ENCODE measurements at places on chromosomes 12 and 14.

DNA sequence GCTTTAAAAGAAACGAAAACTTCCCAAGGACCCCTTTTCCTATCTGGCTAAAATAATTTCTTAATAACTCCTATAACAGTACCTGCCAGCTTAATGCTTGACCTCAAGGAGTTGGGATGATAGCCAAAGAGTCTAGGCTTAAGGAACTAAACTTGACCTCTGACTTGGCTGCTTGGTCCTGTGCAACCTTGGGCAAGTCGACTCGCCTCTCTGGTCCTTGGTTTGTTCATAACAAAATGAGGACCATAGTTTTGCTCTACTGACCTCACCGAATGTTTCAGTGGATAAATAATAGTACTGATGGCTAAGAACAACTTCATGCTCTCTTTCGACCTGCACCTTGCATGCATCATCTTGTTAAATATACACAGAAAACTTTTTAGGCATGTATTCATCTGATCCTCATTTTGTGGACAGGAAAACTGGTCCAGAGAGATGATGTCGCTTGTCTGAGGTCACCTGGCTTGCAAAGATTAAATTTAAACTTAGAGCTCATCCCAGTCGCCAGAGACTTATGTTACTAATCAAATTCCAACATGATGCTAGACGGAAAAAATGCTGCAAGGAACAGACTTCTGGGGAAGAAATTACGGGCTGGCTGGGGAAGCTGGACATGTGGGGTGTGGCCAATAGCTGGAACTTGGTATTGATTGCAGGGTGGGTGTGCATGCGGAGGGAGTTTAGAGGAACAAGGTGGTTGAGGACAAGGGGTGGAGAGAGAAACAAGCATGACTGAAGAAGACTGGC is 38.0 kb upstream of the WSCD2 start:
- no peak for DNase-seq

DNA sequence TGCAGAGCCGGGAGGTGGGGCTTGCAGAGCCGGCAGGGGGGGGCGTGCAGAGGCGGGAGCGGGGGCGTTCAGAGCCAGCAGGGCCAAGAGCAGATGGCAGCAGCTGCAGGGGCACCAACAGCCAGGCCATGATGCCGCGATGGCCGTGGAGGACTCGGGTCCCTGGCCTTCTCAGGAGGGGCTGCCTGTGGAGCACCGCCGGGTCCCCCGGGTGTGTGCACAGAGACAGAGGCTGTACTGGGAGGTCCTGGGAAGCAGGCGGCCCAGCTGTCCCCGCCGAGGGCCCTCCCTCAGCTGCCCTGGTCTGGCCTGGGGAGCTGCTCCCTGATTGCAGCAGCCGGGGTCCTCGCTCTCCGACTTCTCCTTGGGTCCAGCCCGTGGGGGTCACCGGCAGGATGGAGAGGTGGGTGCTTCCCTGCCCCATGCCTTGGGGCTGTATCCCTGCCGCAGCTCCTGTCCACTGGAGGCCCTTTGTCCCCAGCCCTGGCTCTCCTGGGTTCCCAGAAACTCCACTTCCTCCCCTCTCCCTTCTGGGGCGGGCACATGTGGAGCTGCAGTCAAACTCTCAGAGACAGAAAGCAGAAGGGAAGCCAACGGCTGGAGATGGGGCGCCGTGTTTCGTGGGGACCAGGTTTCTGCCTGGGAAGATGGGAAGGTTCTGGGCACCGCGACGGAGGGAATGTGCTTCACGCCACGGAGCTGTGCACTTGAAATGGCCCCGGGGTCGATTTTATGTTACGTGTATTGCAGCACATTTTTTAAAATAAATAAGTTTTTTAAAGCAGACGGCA is 75.8 kb upstream of the GALNT9 start:
- no peak for DNase-seq

GRCh38 chr12:94699801-94700200 is 49.4 kb upstream of the TMCC3 start:
- no peak for DNase-seq

- DNase-seq: no peak
Observed at GRCh38 chr12:122204167-122205052, 901 bp downstream of the B3GNT4 start.

GRCh38 chr12:43425361-43425760 is 126.6 kb downstream of the ADAMTS20 start:
- DNase-seq: no peak

DNA sequence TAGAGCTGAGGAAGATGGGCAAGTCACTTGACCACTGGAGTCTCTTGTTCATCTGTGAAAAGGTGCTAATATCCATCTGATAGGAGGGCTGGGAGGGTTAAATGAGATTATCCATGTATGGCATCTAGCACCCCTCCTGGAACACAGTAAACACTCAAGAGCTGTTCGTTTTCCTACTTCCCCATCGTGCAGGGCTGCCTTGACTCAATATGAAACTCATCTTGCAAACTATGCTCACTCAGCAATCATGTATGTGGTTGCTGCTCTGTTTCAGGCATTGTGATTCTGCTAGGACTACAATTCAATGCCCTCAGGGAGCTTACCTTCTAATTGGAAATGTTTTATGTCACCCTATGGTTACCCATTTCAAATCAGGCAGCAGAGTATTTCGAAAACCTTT is 395.6 kb downstream of the BCAT1 start:
- DNase-seq: no peak

DNA sequence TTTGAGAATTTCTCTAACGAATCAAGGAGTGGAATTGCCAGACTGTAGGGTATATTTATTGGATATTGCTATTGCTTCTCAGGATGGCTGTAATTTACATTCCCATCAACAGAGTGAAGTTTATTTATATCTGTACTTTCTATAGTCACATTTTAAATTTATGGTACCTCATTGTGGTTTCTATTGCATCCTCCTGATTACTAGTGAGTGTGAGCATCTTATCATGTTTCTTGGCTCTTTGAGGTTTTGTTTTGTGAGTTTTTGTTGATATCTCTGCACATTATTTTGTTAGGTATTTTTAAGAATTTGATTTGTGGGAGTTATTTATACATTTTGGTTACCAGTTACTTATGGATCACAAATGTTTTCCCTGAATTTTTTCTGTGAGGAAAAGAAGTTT is 13.9 kb downstream of the DNM1L start:
- no peak for DNase-seq

DNA sequence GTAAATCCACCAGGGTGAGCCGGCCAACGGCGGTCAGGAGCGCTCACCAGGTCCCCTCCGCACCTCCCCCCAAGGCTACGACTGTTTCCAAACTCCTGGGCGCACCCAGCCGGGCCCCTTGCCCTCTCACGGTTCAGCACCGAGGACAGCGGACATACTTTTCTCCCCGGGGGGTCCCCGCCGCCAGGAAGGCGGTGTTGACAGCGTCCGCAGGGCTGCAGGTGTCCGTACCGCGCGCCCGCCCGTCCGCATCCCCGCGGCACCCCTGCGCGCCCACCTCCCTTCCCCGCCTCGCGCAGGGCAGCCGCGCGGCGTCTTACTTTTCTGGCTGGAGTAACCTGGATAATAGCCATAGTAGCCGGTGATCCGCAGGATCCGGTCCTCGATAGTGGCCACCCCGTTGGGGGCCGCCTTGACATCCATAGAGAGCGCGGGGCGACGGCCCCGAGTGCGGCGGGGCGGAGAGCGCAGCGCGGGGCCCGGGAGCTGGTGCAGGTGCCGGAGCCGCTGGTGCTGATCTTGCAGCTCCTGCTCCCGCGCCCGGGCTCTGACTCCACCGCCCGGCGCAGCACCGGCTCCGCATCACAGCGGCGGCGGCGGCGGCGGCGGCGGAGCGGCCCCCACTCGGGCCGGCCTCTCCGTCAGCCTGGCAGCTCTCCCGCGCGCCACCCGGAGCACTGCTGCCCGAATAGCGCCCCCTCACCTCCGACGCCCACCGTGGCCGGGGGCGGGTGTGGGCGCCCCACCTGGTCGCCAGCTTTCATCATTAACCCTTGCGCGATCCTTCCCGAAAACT is at the start of gene SLC35F4:
TSS of gene SLC35F4 (minus strand) at position 690 of the 796 bp plus-strand sequence.
- no peak for DNase-seq

DNA sequence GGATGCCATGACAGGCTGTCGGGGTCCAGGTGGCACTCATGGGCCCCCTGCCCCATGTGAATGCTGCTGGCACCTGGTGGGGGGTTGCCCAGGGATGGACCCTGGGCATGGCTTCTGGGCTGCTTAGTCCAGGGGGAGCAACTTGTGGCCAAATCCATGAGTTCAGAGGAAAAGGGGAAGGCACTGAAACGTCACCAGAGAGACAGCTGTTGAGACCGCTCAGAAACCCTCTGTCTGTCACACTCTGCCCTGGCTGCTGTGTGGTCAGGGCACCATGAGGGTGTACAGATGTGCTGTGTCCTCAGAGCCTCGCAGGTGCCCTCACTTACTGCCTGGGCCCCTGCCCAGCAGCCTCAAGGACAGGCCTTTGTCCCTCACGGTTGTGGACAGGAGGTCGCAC is 9.4 kb downstream of the CLBA1 start:
- DNase-seq: no peak

- DNase-seq: no peak
Observed at GRCh38 chr12:47802312-47802711, 17.4 kb downstream of the HDAC7 start.

DNA sequence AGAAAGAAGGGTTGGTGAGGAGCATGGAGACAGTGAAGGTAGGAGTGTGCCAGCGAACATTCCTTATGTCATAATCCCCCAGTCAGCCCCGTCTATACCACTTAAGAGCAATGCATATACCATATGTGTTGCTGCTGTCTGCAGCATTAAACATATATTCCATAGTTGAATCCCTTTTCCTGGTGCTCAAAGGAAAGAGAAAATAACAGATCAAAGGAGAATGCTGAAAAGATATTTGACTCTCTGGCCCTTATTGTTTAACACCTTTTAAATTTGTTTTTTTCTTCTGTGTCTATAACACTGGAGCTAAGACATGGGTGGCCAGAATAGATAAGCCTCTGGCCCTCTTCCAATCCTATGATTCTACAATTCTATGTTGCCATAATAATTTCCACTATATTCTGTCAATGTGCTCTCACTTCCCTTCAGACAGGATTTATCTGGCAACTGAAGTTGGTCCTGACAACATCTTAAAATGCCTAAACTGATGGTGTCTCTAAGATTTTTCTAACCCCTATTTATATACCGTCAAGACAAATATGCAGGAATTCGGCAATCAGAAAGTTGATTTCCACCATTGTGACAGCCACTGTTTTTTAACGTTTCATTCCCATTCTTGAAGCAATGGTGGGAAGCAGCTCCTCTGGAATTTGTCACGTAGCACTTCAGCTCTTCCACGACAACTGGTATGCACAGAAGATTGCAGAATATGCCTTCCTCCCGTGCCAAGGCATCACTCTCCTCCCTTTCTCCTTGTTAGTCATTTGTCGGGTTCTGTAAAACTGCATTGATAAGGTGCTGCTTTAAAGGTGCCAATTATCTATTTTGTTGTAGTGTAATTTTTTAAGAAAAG is 204.7 kb downstream of the BCAT1 start:
- no peak for DNase-seq

DNA sequence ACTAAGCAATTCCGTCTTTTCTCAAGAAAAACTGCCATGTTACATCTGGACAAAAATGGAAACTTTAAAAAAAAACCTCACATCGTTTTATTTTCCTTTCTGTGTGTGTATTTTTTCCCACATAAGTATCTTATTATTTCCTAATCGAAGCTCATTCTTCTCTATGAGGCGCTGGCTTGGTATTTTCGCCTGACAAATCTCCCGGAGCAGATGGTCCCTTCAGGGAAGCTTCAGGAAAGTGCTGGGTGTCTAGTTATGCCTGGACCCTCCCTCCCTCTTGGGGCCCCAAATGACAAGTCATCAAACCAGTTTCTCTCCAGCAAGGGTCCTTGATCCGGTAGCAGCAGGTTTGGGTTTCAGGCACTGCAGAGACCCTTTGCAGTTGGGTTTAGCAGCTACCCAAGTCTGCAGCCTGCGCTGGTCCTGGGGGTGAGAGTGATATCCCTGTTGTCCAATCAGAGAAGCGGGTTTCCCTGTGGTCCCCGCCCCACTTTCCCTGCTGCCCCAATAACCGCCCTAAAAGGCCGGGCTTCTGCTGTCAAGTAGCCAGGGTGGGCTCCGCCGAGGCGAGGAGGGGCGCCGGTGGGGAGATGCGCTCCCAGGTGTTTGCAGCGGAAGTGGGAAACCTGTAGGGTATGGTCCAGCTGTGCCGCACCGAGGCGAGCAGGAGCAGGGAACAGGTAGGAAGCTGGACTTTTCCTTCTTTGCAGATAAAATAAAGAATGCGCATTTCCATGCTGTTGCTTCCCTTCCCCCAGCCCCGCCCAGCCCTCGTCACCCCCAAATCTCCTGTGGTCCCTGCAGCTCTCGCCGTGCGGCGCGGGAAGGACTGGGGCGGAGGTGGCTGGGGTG is at the start of gene CNTN1:
TSS of gene CNTN1 (plus strand) at position 527 of the 852 bp plus-strand sequence.
- no peak for DNase-seq

- DNase-seq: no peak
Observed at GRCh38 chr12:130514149-130514551, 176.5 kb downstream of the PIWIL1 start.

GRCh38 chr12:52486166-52487105 is 6.6 kb downstream of the KRT6A start:
- DNase-seq: no peak

GRCh38 chr12:109968032-109968420 is 28.1 kb downstream of the GIT2 start:
- no peak for DNase-seq
